Activated T-helper 1 cell treated with Interleukin-2 at 50 U/mL for 16 hours (primary cell): ENCODE measurements at places on chromosomes 12 and 14.

GRCh38 chr12:66590275-66590985 is 88.4 kb downstream of the GRIP1 start:
- no peak for DNase-seq

GRCh38 chr14:85172290-85172689 is 357.7 kb upstream of the FLRT2 start:
- no peak for DNase-seq

DNA sequence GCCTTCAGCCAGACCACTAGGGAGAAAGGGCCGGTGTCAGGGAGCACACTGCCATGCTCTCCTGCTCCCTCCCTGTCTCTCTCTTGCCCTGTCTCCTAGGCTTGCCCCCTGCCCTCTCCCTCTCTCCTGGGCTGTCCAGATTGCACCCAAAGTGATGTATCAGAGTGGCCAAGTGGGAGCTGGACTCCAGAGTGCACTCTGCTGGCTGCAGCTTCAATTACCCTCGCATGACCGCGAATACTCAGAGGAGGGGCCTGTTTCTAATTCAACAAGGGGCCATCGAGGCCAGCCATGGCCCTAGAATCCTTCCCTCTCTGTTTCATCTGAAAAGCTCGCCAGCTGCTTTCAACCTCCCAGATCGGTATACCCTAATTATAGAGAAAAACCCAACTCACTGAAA is 206.4 kb upstream of the FKBP4 start:
- DNase-seq, result no peak

DNA sequence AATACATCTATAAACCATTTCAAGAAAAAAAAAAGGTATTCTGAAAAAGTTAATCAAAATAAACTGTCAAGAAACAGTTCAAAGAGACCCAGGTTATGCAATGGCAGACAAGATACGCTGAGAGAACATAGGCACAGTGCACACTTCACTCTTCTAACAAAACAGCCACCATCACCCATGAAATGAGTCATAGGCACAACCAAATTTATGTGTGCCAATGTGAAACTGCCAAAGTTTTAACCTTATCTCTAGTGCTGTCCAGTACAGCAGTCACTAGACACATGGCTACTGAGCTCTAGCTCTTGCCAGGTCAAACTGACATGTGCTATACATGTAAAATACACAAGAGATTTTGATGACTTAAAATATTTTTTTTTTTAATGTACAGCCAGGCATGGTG is 1.4 kb downstream of the CEP128 start:
- no peak for DNase-seq

DNA sequence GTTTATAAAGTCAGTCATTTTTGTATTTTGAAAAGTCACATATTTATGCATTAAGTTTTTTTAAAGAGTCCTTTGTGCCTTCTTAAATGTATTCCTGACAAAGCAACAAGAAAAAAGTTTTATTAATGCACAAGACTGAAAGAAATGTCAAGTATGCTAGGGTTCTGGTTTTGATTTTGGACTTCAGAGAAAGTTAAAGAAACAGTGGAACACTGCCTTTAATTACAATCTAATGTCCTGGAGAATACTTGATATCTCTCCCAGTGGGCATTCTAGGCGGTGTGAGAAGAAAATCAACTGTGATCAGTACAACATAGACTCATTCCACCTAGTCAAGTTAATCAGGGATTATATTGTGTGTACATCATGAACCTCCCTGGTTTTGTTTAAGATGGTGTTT is 49.9 kb downstream of the PRICKLE1 start:
- DNase-seq, result no peak

DNA sequence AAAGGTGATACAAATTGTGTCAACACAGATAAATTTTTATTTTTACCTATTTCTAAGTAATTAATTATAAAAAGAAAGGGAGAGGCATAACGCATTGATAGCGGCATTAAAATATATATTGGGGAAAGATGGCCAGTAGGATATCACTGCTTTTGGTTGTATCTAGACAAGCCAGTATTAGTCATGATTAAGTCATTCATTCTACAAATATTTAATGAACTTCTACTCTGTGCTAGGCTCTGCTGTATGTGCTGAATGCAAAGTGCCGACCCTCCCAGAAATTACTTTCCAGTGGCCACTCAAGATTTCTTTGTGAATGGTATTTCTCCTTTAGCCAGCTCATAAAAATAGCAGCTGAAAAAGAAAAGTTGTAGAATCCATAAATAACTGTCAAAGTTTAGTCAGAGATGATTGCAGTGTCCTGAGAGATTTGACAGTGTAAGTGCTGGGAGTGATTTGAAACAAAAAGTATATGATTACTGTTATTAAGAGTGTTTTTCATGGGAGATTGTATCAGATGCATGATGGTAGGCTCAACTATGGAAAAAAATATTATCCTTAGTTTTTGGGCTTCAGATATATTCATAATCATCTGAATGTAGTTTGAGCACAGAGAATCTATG is 133.2 kb downstream of the MGAT4C start:
- no peak for DNase-seq

DNA sequence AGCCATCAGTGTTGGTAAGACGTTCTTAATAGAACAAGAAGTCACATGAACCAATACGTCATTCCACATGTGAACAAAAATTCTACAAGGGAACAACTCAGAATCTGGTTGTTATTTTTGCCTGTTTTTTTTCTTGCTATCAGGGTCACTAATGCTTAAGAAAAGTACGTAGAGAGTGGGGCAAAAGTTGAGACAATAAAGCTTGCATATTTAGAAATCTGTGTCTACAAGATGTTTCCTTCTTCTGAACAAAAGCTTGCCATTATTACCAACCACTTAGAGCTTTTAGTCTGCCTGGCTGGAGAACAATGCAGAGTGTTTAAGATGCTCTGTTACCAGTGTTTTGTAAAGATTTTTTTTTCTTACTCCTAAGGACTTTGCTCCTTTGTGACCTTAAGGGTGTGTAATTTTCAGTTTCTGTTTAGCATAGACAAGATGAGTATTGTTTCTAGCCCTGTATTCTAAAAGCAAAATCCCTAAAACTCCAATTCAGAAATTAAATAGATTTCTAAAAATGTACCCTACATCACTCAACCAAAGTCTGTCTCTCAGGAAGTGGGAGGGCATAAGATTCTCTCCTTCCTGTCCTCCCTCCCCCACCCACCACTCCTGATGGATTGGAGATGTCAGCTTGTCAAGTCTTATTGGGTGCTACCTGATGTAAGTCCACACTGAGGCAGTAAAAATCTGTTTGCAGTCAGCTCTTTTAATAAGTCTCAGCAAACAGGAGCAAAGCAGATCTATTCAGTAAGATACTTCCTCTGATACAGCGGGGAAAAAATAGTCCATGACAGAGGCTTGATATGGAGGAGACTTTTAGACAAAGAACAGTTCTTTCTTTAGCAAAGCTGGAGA is 267.6 kb downstream of the GRIN2B start:
- no peak for DNase-seq

GRCh38 chr12:130762319-130762675 is 46.2 kb upstream of the RIMBP2 start:
- no peak for DNase-seq

GRCh38 chr14:88955455-88955854 is 131.0 kb downstream of the TTC8 start:
- no peak for DNase-seq

GRCh38 chr12:58378028-58378427 is 436.7 kb downstream of the ATP23 start:
- no peak for DNase-seq

DNA sequence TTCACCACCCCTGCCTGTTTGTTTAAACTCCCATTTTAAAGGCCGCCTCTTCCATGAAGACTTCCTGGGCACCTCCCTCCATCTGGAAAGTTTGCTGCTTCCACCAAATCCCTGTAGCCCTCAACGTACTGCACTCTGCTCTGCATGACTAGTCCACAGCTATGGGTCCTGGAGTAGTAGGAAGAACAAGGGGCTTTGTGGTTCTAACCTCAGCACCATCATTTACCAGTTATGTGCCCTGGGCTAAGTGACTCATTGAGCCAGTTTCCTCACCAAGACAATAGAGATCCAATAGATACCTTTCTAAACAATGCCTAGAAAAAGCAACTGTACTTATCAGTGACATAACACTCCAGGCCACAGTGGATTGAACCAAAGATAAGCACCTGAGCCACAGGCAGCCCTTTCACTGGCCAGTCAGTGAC is 8.5 kb upstream of the LTBP2 start:
- DNase-seq, result no peak

DNA sequence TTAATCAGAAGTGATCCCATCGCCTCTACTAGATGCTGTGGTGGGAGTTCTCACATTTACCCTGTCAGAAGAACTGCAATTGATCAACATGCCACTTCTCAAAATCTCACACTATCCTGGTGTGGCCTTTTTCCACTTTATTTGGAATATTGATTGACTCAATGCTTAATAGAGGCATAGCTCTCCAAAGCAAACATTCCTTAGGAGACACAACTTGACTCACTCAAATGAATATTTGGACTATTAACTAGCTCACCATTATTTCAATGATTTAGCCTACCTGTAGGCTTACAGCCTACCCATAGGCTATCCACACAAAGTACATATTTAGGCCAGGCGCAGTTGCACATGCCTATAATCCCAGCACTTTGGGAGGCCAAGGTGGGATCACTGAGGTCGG is 186.5 kb downstream of the KLHL28 start:
- DNase-seq, result no peak

DNA sequence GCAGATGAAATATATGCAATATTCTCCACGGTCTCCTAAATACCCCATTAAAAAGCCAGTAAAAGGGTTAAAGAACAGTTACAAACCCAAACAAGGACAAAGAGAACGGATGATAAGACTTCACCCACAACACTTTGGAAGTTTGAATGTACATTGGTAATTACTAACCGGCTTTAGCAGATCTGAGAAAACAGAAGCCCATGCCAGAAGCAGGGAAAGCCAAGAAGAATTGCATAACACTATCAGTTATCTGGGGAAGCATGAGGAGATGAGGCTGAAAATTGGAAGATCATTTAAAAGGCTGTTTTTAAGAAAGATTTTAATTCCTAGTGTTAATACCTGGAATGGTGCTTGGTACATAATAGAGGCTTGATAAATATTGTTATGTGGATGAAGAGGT is 55.6 kb upstream of the MYBPC1 start:
- no peak for DNase-seq

DNA sequence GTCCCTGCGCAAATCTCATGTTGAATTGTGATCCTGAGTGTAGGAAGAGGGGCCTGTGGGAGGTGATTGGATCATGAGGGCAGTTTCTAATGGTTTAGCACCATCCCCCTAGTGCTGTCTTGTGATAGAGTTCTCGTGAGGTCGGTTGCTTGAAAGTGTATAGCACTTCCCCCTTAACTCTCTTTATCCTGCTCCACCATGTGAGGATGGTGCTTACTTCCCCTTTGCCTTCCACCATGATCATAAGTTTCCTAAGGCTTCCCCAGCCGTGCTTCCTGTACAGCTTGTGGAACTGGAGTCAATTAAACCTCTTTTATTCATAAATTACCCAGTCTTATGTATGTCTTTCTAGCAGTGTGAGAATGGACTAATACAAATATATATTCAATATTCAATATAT is 303.7 kb upstream of the SEL1L start:
- no peak for DNase-seq

DNA sequence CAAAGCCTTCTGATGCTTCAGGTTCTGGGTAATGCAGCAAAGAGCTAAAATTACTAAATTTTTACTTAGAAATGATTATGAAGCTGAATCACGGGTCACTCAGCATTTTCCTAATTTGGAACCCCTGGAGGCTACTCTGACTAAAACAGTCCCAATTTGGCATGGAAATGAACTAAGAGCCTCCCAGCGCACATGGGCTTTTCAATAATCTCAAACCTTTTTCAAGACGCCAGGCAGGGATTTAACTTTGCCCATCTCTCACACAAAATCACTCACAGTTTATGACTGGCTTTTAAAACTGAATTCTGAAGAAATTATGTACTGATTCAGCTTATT is 68.3 kb downstream of the LLPH start:
- DNase-seq, result no peak

DNA sequence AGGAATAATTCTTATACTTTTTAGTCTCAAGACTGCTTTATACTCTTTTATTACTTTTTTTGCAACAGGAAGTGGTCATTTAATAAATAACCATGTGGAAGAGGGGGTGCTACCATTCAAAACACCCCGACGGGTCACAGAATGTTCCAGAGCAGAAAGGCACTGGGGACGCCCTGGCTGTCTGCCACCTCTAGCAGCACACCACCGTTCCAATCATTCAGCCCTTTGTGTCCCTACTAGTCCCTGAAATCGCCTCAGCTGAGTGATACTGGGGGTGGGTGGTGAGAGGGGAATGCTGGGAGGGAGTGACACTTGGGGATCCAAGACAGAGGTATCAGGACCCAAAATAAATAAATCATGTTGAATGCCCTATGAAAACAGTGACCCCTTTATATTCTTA is 52.4 kb downstream of the MON2 start:
- DNase-seq, result no peak

DNA sequence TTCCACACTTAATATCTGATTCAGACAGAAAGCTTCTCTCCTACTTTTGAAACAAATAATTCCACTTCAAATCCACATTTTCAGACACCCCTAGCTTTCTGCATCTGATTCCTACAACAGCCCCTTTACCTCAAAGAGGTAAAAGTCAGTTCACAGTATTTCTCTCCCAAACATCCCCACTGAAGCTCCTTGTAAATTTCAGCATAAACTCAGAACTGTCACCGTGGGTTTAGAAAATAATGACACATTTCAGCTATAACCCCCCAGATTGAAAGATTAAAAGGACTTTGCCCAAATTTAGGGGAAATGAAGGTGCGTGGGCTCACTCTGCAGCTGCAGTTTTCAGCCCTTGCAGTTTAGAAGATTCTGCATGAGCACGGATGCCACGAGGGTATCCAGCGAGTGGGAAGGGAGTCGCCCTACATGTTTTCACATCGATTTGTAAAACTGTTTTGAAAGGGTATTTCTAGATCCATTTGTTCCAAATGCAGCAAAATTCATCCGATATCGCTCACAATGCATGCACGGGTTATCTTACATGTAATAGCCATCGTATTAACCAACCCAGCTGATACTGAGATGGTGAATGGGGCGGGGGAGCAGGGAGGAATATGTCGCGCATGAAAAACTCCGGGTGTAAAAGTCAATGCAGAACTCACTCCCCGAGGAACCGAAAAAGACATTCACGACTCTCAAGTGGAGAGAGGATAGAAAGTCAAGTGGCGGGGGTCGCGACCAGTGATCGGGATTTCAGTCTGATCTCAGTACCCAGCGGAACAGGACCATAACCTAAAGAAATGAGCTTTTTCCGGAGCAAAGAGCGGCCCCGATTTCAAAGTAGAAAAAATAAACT is 5.0 kb upstream of the CCND2 start:
- DNase-seq, result no peak
